ENCODE measurements at places on chromosomes 1 and 21.

GRCh38 chr1:12543740-12544154 is 74.3 kb downstream of the DHRS3 start:
- DNase-seq, result no peak

DNA sequence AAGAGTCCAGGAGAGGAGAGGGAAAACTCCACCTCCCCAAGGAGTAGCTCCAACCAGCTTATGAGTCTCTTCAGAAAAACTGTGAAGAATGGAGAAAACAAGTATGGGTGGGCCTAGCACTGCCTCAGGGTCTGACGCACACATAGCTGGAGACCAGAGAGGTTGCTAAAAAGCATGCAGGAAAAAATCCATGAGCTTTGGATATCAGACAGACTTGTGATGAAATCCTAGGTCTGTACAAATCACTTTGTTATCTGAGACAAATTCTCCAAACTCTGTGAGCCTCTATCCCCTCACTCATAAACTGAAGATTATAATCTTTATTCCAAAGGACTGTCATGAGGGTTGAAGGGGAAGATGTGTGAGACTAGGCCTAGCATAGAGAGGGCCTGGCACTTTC is 141.5 kb upstream of the FGGY start:
- DNase-seq, result no peak

DNA sequence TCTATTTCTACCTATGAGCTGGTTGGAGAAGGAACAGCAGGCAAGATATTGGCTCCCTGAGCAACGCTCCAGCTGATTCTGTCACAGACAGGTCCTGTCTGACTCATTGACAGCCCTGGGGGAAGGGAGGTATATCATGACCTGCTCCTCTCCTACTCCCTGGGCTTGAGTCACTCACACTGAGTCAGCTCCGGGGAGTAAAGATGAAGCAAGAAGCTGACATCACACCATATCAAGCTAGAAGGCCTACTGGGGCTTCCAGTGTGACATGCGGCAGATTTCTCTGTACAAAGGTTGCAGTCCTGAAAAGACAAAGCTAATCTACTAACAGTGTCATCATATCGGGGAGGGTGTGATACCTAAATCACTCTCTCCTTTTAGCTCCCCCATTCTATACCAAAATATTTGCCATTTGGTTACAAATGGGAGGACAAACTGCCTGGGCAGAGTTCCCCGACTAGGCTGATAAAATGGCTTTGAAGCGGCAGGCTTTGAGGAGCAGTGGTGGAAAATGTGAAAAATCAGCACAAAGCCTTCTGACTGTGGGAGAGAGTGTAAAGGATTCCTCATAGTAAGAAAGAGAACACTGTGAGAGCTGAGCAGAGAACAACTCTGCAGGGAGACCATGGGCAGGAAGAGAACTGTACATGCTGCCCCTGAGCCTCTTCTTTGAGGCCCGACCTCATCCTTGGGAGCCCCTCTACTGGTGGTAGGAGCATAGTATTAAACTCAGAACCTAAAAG is 15.5 kb downstream of the PI4KB start:
- peak; percentile 81 for DNase-seq

DNA sequence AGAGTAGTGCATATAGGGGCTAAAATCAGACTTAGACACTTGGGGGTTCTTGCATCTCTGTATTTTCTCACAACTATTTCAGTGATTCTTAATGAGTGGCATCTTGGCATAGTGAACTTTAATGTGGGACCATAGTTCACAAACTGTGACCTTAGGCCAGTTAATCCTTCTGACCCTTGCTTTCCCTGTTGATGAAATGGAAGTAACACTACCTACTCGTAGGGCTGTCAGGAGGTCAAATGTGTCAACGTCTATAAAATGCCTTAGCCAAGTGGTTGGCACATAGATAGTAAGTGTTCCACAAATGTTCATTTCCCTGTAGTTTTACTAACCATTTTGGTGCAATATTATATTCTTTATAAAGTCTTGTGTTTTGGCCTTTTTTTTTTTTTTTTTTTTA is 49.4 kb downstream of the DYRK1A start:
- no peak for DNase-seq

DNA sequence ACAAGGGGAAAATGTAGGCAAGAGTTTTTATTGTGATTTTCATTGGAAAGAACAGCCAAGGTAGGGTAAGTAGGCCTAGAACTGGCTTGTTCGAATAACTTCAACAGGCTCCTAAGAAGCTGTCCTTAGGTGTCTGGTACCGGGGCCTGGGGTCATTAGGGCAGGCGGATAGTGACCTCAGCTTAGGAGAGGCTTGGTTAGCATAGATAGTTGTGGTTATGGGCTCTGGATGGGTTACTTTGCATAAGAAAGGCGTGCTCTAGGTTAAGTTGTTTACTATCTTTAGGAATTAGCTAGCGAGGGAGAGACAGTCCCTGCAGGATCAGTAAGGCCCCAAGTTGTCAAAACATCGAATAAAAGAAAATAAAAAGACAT is 20.7 kb upstream of the HPCAL4 start:
- no peak for DNase-seq

GRCh38 chr1:23915466-23915865 is 2.3 kb upstream of the CNR2 start:
- no peak for DNase-seq

DNA sequence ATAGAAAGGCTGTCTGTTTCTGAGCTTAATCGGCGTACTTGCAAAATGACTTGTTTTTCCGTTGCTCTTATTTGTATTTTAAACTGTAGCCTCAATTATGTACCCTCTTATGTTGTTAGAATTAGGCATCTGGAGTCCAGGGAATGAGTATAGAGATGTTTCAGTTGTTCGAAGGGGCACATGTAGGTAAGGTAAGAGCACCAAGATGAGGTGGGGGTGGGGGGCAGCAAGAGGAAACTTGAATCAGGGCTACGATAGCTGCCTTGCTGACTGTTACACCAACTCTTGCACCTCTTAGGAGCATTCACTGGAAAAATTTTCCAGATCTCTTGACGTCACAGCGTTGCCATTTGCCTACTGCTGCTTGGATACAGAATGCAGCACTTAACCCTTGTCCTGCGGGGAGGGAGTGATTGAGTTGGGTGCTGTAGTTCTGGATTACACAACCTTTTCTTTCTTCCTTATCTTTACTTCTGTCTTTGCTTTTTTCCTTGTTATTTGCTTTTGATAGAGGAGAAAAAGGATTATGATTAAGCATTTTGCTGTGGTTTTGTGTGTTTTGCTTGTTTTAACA is 3.2 kb downstream of the ATP1B1 start:
- no peak for DNase-seq

Data from CD4-positive, alpha-beta T cell treated with Interleukin-4 for 1 hour (primary cell).